ENCODE measurements at places on chromosomes 4 and X.

GRCh38 chrX:29143356-29143755 is 556.1 kb downstream of the IL1RAPL1 start:
- DNase-seq = peak; percentile 19

DNA sequence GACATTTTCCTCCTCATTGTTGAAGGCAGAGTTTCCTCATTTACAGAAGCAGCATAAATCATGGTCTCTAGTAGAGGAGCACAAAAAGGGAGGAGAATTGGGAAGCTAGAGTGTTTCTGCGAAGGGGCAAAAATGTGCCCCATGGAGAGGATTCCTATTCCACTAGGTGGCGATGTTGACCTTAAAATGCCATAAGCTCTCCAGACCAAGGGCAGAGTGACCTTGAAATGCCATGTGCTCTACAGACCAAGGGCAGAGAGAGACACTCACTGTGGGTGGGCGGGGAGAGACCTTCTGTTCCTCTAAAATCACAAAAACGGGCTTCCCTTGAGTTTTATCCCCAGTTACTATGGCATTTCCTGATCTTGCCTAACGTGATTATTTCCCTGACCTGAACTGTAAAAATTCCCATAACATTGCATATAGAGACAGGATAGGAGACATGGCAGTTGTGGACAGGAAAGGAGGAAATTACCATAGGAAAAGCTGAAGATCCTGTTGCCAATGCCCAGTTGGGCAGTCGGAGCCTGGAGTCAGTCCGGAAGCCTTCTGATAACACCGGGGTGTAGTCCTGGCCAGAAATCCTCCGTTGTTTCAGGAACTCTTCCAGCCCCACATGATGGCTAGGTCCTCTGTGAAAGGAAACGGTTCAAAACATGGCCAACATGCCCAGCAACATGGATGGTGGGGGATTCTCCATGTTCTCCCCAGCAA is 567.7 kb downstream of the MAGEB5 start:
- peak; percentile 2 for DNase-seq

- no peak for DNase-seq
Observed at GRCh38 chr4:1244978-1245471, 3.9 kb downstream of the CTBP1 start.

DNA sequence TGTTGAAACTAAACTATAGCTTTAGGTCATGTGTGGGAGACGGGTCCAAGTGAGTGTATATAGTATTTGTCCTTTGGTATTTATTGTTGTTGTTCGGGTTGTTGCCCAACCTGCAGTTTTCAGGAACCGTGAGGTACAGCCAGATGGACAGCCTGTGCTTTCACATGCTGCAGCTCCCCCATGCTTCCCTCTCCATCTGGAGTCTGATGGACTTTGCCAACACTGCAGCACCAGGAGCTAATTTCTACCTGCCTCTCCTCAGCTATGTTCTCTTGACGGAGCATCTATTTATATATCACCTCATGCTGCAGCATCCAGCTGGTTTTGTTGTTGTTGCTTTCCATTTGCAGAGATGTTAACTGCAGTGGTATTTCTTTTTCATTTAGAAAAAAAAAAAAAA is 80.1 kb downstream of the TLL1 start:
- DNase-seq = no peak

DNA sequence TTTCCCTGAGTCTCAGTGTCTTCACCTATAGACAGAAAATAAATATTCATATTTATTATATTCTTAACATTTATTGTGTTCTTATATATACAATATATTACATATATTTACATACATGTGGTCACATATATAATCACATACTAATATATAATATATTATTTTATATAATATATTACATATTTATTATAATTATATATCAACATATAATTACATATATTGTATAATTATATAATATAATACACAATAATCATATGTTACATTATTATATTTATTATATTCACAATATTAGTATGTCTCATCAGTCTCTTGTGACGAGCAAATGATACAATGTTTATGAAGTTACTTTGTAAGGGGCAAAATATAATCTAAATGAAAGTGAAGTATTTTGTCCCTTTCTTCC is 87.7 kb downstream of the KDR start:
- DNase-seq = no peak

GRCh38 chr4:140706276-140706625 is 49.9 kb downstream of the TBC1D9 start:
- no peak for DNase-seq

GRCh38 chrX:150582338-150582948 is 14.0 kb downstream of the MTM1 start:
- no peak for DNase-seq

DNA sequence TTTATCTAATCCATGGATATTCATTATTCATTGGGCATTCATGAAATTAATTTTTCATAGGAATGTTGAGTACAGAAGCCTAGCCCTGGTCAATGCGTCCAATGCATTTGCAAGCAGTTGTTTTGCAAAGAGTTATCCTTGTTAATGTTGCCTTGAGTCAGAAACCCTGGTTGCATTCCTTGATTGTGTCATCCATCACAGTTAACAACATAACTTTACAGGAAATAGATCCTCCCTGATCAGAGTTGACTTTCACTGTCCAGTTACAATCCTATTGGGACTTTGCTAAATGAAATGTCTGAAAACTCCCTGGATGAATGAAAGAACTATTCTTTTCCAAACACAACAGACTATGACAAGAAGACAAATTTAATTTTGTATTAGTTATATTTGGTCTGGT is 924.3 kb upstream of the SLIT2 start:
- peak; percentile 12 for DNase-seq

GRCh38 chr4:143358923-143359643 is 22.4 kb downstream of the GAB1 start:
- peak; percentile 69 for DNase-seq

- DNase-seq = no peak
Observed at GRCh38 chr4:136106753-136107152, 1425.5 kb downstream of the PCDH18 start.

DNA sequence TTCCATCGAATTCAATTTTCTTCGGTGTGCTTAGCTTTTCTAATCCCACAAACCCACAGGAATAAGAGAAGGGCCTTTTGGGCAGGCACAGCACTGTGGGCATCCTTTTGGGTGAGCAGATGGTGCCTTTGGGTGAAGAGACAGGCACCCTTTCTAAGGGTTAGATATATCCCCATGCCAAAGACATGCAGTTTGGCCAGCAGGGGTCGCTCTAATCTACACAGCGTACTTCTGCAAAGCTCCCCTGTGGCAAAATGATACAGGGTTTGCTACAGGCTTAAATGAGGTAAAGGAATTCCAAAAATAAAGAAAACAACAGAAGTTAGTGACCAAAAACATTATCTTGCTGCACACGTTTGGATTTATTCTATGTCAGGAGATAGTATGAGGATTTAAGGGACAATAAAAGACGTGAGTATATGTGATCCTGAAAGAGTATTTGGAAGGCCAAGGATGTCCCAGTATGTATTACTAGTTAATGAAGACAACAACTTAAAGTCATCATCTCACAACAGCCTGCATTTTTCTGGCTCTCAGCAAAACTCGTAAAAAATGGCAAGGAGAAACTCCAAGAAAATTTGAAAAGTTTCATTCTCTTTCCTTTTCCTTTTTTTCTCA is 49.5 kb downstream of the PHEX start:
- DNase-seq = peak; percentile 39

- DNase-seq = no peak
Observed at GRCh38 chr4:94515365-94515764, 63.6 kb downstream of the PDLIM5 start.

GRCh38 chrX:33273535-33273934 is 62.2 kb upstream of the DMD start:
- no peak for DNase-seq

DNA sequence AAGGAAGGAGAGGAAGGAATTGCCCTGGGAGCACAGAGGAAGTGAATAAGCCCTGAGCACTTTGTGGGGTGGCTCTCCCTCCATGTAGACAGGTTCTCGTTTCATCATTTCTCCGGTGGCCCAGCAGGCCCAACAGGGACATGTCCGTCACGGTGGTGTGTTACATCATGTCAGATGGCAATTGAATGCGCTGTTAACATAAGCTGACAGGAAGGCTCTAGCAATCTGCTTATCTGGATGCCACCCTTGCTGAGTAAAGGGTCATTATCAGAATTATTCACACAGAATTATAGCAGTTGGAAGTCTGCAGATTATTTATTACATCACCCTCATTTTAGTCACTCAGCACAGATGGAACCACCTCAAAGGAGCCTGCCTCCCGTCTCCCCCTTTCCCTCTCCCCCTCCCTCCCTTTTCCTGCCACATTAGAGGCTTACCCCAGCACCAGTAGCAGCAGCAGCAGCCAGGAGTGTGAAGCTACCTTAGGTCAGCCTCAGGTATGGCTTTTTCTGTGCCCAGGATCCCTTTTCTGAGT is 124.3 kb upstream of the TRIM2 start:
- no peak for DNase-seq

DNA sequence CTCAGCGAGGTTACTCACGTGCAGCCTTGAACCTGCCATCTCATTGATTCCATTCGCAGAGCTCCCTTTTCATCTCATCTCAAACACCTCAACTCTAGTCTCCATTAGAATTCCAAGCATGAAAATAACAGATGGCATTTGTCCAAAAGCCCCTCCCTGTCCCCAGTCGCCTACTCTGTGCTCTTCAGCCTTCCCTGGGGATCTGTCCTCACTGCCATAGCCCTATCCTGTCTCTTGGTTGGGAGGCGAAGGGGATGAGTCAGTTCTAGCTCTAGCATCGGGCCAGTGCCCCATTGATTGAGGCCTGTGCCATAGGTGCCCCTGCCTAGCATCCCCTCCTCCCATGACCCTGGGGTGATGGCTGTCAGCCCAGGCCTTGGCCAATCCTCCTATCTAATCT is 134.0 kb upstream of the PJA1 start:
- no peak for DNase-seq

DNA sequence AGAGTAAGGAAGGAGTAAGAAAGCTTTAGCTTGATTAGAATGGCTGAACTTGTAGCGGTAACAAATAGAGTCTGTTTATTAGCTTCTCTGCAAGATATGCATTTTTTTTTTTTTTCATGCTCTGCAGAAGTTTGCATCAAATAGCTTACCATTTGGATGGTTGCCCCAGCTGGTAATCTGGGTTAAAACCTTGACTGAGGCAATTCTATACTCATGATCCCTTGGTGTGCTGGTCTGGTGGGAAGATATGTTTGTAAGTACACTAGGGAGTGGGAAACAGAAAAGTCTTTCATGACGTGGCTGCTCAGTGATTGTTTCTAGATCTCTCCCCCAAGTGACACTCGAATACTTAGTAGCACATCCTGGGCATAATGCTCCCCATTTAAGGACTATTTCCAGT is 32.1 kb downstream of the SEPTIN11 start:
- DNase-seq = no peak

GRCh38 chrX:140504371-140505324 is at the start of gene SOX3:
Gene SOX3 (minus strand): TSS chrX:140505069. CDS start chrX:140505060, 9 bp downstream.
- no peak for DNase-seq

- no peak for DNase-seq
Observed at GRCh38 chr4:142559986-142560385, 286.1 kb downstream of the INPP4B start.

- no peak for DNase-seq
Observed at GRCh38 chr4:83556816-83557215, 20.9 kb downstream of the GPAT3 start.

GRCh38 chr4:11866391-11866790 is 437.7 kb upstream of the HS3ST1 start:
- no peak for DNase-seq

- DNase-seq = peak; percentile 90
Observed at GRCh38 chr4:76090241-76090691, 15.8 kb downstream of the ART3 start.

DNA sequence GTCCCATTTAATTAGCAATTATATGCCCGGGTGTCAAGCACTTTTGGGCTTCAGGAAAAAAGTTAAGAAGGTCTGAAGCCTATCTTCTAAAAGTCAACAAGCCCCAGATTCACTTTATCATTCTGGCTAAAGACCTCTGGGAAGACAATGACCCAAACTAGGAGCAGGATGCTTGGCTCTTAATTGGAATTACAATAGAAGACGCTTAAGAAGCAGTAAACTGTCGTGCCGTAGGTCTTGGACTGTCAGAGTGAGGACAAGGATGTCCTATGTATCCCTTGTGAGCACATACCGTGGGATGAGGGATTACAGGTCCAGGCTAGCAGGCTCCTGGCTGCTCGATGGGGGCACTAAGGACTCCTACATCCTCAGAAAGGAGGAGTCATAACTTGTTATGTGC is 3.2 kb upstream of the ARHGAP36 start:
- DNase-seq = no peak

- DNase-seq = no peak
Observed at GRCh38 chr4:173056710-173057109, 111.9 kb upstream of the GALNT7 start.

GRCh38 chr4:75630174-75630936 is at the start of gene CDKL2:
Gene CDKL2 (minus strand): TSS chr4:75630528. CDS start chr4:75625988, 4,540 bp downstream.
- DNase-seq = peak; percentile 55

DNA sequence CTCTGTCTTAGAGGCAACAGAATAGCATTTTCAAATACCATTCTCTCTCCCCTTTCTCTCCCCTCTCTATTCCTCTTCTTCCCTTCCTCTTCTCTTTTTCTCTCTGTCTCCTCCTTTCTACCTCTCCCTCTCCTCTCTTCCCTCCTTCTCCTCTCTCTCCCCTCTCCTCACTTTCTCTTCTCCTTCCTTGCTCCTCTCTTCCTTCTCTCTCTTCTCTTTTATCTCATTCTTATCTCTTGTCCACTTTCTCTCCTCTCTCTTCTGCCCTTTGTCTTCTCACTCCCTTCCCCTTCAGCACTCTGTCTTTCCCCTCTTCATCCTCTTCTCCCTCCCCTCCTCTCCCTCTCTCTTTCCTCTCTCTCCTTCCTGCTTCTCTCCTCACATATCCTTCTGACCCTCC is 2265.8 kb upstream of the TENM3 start:
- no peak for DNase-seq

- DNase-seq = no peak
Observed at GRCh38 chrX:85907316-85907715, 140.0 kb downstream of the CHM start.

DNA sequence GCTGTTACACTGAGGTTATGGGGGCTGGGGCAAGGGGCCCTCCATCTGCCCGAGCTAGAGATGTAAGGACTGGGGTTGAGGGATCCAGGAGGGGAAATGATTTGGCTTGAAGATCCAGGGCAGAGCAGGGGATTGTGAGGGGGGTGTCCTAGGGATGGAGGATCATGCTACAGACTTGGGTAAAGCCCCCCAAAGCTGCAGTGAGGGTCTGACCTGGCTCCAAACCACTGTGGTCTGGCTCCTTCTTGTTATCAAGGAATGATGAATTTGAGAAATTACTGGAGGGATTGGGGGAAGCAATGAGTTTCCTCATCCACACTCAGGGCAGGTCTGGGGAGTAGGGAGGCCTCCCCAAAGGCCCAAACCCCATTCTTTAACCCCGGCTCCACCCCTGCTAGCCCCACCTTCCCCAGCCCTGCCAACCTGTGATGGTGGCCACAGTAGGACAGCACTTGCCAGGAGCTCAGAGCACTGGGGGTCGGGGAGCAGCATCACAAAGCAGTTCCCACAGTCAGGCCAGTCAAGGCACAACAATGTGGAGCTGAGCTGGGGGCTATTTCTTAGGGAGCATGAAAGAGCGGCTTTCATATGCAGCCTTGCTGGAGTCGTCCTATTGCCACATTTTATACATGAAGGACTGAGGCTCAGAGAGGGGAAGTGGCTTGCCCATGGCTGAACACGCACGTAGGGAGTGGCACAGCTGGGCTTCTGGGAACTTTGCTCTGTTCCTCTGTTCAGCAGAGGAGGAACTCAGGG is 165.5 kb downstream of the EFNB1 start:
- no peak for DNase-seq

Data from fibroblast of lung (primary cell).